ENCODE measurements at places on chromosomes 11 and 22.

GRCh38 chr11:130180491-130180890, 20.9 kb downstream of the ST14 start:
- peak; percentile 56 for DNase-seq

GRCh38 chr11:19442554-19442910, 201.8 kb upstream of the E2F8 start:
- no peak for DNase-seq

- no peak for DNase-seq
Observed at GRCh38 chr11:133903056-133903455, 53.7 kb downstream of the IGSF9B start.

- DNase-seq, result no peak
Observed at GRCh38 chr11:98703779-98704556, 316.8 kb upstream of the CNTN5 start.

DNA sequence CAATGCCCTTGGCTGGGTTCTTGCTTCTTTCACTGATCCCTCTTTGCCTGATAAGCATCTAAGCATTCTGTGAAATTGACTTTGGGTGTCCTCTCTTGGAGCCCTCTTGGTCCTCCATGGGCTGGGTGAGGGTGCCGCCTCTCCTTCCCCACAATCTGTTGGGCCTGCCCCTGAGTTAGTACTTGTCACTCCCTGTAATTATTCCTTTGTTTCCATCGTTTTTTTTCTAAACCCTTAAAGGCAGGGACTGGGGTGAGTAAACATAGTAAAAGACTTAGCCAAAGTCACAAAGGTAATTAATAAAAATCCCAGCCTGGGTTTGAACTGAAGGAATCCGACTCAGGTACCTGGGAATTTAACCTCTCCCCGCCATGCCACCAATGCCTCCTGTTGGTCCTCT, 188.1 kb downstream of the MYO18B start:
- DNase-seq, result no peak

GRCh38 chr22:23183061-23183698, 2.9 kb downstream of the BCR start:
- DNase-seq, result peak; percentile 45

- DNase-seq, result peak; percentile 66
Observed at GRCh38 chr11:83159902-83160865, 3.3 kb downstream of the PCF11 start.

GRCh38 chr22:33109514-33110430, 51.6 kb upstream of the SYN3 start:
- no peak for DNase-seq

GRCh38 chr11:2097356-2097997, 41.7 kb downstream of the IGF2 start:
- DNase-seq, result peak; percentile 67

- no peak for DNase-seq
Observed at GRCh38 chr11:25758145-25758661, 573.7 kb upstream of the ANO3 start.

DNA sequence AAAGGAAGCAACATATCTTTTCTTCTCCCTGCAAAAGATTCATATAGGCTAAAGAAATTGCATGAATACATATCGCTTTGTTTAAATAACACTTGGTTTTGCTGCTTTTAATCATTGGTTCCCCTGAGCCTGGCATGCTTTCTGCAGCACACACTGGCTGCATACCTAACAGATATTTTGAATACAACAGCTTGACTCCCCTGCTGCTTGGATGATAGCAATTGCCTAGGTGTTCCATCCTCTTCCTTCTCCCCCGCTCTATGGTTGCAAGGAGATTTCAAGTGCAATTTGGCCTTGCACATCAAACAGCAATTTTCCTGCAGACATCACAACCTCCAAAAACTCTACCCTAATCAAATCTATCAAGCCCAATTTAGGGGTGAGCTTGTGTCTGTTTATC, 430.0 kb downstream of the NTM start:
- DNase-seq, result no peak

DNA sequence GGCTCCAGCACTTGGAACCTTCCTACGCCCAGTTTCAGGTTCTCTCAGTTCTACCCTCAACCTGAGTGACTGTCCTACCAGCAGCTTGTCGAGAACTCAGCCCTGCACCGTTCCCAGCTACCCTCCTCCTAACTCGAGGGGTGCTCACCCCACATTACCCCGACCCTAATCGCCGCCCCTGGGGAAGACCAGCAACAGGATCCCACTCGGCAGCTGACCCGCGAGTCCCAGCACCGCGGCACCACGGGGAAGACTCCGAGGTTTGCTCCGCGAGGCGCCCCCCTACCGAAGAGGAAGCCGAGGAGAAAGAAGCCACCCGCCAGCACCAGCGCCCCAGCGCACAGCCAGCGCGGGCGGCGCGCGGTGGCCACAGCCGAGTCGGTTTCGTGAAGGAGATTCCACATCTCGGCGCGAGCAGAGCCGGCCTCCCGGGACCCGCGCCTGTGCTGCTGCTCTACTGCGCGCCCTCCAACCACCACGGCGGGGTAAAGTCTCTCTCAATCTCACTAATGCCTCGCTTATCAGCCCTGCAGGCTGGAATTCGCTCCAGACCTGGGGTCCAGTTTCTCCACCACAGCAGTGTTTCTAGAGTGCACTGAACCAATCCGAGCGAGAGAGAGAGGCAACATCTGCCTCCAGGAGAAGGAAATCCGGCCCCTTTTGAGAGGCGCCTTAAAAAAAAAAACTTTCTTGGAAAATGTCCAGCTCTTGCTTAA, at the start of gene FOLH1:
Gene FOLH1, minus strand, starts transcription at position 597 of the 716 bp plus-strand sequence. Its CDS starts 193 bp downstream, at position 404.
- DNase-seq, result peak; percentile 15

Measured in fibroblast of mammary gland (primary cell).